ENCODE measurements at places on chromosomes 7 and 10. TPM values are rescaled to one million over a fixed set of nuclear protein-coding genes. Genes with fewer than 3 reads are reported as not detected.

GRCh38 chr10:123390332-123390731 is 236.1 kb downstream of the BUB3 start:
- DNase-seq, result no peak
- no peaks in the 10 kb centered on the region for H3K36me3 ChIP-seq
- no peaks in the 10 kb centered on the region for H3K27me3 ChIP-seq

LRMDA gene
- total RNA-seq, result 22.0 TPM

DNA sequence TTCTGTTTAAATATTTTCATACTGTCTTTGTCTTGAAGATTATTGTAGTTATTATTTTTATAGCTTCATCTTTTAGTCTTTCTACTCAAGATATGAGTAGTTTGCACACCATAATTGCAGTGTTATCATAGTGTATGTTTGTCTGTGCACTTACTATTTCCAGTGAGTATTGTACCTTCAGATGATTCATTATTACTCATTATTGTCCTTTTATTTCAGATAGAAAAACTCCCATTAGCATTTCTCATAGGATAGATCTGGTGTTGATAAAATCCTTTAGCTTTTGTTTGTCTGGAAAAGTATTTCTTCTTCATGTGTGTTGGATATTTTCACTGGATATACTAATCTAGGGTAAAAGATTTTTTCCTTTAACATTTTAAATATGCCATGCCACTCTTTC is 646.2 kb upstream of the GRM3 start:
- H3K27me3 ChIP-seq, result no peaks in the 10 kb centered on the region
- H3K4me3 ChIP-seq, result no peak overlapping the region
- DNase-seq, result no peak
- no peaks in the 10 kb centered on the region for H3K36me3 ChIP-seq
- H3K4me1 ChIP-seq, result no peaks in the 10 kb centered on the region
- no peak overlapping the region for H3K27ac ChIP-seq

GPR26 gene
- total RNA-seq, result not detected

All from HepG2 (cell line).